NCI-H1105 treated with DMSO at 0.1 percent for 48 hours (cell line): ENCODE measurements at places on chromosomes 11 and 22.
A peak's percentile ranks its signal among the peaks of the same experiment; 100 is the strongest.

DNA sequence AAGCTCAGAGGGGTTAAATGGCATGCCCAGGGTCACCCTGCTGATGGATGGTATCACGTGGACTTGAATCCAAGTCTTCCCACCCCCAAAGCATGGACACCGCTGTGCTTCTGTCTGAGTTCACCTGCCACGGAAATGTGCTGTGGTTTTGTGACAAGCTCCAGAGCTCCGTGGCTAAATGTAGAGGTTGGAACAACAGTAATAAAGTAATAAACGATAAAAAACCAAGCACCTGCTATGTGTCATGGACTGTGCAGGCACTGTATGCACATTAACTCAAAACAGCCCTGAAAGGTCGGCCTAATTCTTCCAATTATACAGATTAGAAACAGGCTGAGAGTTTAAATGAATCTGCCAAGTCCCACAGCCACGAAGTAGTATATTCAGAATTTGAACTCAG, 182.1 kb upstream of the NAV2 start:
- DNase-seq, result no peak

GRCh38 chr22:45248832-45249561, 8.3 kb upstream of the KIAA0930 start:
- DNase-seq, result no peak

- peak; percentile 81 for DNase-seq
Measured at GRCh38 chr22:20039683-20040325, 18.9 kb downstream of the TANGO2 start.

- no peak for DNase-seq
Measured at GRCh38 chr11:102186551-102187191, 76.4 kb downstream of the YAP1 start.

DNA sequence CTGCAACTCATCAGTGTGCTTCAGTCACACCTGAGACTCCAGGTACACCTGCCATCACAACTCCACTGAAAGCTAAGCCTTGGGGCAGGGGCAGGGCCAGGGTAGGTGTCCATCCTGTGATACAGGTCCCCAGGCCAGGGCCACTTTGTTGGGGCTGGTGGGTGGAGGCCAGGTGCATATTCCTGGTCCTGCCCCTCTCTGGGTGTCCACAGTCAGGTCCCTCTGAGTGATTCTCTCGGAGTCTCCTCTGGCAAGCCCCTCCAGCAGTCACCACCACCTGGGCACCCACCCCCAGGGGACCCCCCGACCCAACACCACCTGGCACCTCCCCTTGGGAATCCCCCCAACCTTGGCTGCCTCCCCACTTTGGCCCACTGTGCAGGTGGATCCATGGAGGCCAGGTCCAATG, 9.5 kb upstream of the ACR start:
- DNase-seq, result no peak

DNA sequence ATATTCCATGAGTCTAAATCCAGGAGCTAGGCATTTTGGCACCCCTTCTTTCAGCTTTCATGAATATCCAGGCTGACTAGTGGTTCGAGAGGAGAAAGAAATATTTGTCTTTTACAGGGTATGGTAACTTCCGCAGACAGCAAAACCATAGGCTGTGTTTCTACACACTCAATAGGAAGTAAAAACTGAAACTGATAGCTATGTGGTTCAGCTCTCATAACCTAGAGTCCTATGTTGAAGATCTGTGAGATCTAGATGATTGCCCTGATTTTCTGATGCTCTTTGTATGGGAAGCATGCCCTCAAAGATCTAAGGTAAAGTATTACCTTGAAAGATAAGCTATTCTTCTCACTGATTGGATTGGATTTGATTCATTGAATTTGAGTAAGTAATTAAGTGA, 118.3 kb downstream of the CD44 start:
- no peak for DNase-seq

DNA sequence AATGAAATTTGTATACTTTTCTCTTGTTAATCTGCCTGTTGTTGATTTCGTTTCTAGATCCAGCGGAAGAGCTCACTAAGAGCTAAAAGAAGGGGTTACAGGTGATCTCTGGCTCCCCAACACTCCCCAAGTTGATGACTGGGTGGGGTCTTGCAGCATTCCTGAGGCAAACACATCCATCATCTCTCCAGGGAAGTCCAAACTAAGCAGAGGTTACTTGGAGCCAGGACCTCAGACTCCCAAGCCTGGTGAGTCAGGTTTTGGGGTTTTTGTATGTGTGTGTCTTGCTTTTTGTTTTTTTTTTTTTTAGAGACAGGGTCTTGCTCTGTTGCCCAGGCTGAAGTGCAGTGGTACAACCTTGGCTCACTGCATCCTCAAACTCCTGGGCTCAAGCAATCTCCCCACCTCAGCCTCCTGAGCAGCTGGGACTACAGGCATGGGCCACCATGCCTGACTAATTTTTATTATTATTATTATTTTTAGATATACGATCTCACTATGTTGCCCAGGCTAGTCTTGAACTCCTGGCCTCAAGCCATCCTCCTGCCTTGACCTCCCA, 11.5 kb upstream of the RPS3 start:
- DNase-seq, result no peak

DNA sequence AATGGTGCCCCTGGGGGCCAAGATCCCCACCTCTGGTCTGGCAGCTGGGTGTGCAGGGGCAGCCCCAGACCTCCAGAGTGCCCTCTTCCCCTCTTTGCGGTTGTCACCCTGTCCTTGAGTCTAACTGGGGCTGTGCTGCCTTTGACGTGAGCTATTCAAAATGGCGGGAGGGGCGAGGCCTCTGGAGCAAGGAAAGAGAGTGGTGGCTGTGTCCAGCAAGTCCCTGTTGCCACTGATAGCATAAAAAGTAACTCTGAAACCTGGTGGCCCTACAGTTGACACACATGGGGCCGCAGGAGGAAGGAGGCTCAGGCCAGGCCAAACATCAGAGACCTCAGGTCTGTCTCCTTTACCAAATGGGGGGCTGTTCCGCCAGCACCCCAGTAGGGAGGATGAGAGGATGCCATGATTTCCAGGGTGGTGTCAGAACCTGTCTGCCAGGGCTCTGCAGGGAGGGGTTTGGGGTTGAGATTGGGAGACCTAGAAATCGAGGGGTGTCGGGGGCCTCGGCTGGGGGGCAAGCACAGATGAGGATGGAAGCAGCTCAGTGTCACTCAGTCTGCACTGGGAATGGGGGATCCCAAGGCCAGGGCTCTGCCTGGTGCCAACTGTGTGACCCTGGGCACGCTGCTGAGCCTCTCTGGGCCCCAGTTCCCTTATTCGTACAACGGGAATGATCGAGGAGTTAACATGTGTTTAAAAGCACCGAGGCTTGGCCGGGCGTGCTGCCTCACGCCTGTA, 49.2 kb upstream of the KCNQ1OT1 start:
- no peak for DNase-seq

- no peak for DNase-seq
Measured at GRCh38 chr11:11220786-11221185, 132.3 kb downstream of the CSNK2A3 start.

GRCh38 chr22:45552580-45553350, 50.1 kb downstream of the FBLN1 start:
- DNase-seq, result no peak

DNA sequence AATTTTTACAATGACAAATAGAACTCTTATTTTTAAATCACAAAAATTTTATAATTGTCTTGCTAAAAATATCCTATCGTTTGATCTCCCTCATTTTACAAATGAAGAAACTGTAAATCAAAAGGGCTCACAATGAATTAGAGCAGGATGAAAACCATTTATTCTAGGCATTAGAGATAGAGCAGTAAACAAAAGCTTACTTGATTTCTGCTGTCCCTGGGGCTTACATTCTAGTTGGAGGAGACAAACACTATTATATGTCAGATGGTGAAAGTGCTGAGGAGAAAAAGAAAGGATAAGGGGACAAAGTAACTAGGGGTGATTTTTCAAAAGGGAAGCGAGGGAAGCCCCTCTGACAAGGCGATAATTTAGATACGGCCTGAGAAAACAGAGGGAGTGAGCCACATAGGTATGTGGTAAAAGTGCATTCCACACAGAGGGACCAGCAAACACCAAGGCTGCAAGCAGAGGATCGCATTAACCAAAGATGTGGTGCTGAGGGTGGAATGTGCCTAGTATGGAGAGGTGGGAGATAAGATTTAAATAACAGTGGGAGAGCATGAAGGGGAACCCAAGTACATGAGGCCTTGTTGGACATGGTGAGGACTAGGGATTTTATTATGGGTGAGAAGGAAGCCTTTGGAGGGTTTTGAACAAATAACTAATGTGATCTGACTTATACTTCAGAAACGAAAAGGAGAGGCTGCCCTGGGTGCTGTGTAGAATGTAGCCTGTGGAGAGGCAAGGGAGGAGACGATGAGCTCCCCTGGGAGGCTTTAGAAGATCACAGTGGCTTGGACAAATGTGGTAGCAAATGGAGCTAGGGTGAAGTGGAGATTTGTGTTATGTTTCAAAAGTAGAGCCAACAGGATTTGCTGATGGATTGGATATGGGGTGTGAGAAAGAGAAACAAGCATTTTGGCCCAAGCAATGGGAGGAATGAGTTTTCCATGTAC, 62.1 kb downstream of the PDHX start:
- no peak for DNase-seq

DNA sequence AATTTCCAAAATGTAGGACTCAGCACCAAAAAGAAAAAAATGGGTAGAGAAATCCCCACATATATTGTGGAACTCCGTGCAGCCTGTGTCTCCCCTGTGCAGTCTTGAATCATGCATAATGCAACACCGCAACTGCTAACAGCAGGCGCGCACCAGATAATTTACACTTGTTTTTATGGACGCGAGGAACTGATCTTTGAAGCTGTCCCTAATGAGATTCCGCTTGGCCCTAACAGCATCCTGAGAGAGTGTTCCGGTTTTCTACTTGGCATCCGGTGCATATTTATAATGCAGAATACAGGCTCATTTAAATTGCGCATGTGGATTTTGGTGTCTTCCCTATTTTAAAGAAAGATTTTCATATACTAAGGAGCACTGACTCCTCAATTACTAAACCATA, 21.1 kb downstream of the MPPED2 start:
- DNase-seq, result no peak

DNA sequence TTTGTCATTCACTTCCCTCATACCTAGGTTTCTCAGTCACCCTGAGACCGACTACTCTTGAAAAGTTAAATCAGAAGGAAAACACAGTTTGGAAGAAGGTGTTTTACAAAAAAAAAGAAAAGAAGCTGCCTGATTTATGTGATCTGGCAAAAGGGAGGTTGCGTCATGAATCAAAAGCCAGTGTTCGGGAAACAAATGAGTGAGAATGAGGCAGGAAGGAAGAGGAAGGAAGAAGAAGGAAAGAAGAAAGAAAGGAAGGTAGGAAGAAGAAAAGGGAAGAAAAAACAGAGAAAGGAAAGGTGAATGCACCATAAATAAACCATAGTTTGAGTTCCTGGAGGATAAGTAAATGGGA, 314.6 kb downstream of the BLID start:
- no peak for DNase-seq

DNA sequence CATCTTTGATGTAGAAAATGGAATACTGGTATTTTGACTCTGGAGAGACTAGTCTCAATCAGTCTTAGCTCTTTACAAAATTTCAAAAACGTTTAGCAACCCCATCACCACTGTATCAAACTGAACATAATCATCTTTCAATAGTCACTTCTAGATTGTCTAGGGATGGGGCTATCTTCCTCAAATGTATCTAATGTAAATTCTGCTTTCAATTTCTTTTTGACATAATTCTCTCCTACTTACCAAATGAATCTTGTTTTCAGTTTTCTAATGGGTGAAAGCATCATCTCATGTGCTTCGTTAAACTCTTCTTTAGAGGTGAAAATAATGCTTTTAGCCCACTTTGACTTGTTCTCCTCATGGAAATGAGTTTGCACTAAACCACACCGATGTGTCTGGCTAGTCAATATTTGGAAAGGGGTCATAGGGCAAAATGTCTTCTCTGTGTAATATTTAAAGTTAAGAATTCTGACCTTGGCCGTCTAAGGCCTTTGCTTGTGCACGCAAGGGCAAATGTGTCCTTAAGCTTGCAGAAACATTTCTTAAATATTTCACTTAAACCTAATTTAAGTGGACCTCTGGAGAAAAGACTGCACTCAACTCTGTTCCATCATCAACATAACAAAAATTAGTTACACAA, 5.2 kb downstream of the SIK3 start:
- DNase-seq, result no peak

DNA sequence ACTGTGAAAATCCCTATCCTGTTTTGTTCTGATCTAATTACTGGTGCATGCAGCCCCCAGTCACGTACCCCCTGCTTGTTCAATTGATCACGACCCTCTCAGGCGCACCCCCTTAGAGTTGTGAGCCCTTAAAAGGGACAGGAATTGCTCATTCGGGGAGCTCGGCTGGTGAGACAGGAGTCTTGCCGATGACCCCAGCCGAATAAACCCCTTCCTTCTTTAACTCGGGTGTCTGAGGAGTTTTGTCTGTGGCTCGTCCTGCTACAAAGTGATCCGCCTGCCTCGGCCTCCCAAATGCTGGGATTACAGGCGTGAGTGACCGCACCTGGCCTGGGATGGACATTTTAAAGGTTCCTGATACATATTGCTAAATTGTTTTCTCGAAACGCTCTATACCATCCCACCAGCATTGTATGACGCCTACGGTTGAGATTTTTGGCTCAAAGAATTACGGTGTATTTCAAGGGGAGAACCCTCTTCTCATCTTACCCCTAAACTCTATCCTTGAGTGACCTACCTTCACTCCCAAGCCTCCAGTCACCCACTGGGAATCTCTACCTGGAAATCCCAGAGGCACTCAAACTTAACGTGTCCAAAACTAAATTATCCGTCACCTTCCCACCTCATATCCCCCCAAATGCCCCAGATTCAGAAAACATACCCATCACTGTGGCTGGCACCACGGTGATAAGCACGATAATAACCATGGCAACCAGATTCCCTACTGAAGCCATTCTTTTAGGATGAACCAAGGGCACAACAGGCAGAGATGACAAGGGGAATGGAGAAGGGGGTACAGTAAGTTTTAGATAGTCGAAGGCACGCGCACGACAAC, 789 bp upstream of the POLA2 start:
- peak; percentile 51 for DNase-seq

GRCh38 chr11:23569134-23569533, 708.9 kb upstream of the CCDC179 start:
- DNase-seq, result no peak

- no peak for DNase-seq
Measured at GRCh38 chr11:109490953-109491635, 69.1 kb downstream of the C11orf87 start.

- DNase-seq, result no peak
Measured at GRCh38 chr11:19290356-19290755, 49.6 kb upstream of the E2F8 start.

GRCh38 chr11:44709966-44710365, 16.8 kb upstream of the TSPAN18 start:
- DNase-seq, result no peak

GRCh38 chr11:926341-926916, 759 bp downstream of the AP2A2 start:
- DNase-seq, result no peak

GRCh38 chr11:103870821-103871309, 165.6 kb upstream of the DDI1 start:
- no peak for DNase-seq

DNA sequence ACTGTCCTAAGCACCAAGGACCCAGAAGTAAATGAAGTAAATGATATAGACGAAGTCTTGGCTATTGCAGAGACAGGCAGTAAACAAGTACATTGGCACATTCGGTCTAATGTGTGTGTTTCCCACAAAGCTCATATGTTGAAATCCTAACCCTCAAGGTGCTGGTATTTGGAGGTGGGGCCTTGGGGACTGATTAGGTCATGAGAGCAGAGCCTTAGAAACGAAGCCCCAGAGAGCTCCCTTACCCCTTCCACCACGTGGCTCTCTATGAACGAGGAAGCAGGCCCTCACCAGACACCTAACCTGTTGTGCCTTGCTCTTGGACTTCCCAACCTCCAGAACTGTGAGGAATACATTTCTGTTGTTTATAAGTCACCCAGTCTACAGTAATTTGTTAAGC, 14.9 kb downstream of the CLMP start:
- DNase-seq, result no peak
